ENCODE measurements at places on chromosomes 3 and 15. TPM values are rescaled to one million over a fixed set of nuclear protein-coding genes. Genes with fewer than 3 reads are reported as not detected.

NANOGP8 gene
- not detected for total RNA-seq

SKOR1 gene
- 0.08 TPM for total RNA-seq

TRH gene
- 2.5 TPM for total RNA-seq

BOC gene
- 16.9 TPM for total RNA-seq

IL17RB gene
- total RNA-seq = not detected

GRCh38 chr15:66369773-66370651 lies 13.5 kb upstream of the TIPIN start:
- DNase-seq = peak; percentile 15

DNA sequence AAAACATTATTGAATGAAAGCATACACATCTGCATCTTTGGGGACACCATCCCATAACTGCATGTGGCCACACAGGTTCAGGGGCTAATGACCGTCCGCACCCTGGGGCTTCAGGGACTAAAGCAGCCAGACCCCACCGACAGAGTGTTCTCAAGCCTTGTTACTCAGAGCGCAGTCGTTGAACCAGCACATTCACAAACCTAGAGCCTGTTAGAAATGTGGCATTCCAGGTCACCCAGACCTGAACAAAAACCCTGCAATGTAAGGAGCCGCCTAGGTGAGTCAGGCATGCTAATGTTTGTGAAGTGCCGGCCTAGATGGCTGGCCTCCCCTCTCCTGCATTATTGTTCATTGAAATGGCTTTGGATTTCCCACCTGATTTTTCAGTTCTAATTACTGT lies 52.3 kb upstream of the HACD2 start:
- DNase-seq = no peak

DNA sequence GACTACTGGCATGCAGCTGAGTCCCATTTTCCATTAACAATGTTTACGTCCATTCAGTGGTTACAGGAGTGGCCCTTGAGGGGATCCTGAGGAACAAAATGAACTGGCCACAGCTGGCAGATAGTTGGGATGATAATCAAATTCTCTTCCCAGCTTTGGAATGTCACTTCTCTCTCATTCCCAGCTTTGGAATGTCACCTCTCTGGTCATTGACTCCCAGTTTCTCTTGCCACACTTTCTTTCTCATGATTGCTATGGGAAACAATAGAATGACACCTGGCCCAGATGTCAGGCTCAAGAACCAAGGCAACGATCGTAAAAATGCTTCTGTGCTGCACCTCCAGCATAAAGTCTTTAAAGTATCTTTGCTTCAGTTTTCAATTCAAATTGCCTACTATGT lies 34.0 kb downstream of the ATP13A4 start:
- DNase-seq = no peak

GRCh38 chr15:89041507-89041906 lies 46.7 kb upstream of the ABHD2 start:
- DNase-seq = no peak

GRCh38 chr3:28151608-28152228 lies 89.7 kb upstream of the CMC1 start:
- no peak for DNase-seq

GRCh38 chr3:147420353-147421183 lies 11.4 kb downstream of the ZIC1 start:
- no peak for DNase-seq

DNA sequence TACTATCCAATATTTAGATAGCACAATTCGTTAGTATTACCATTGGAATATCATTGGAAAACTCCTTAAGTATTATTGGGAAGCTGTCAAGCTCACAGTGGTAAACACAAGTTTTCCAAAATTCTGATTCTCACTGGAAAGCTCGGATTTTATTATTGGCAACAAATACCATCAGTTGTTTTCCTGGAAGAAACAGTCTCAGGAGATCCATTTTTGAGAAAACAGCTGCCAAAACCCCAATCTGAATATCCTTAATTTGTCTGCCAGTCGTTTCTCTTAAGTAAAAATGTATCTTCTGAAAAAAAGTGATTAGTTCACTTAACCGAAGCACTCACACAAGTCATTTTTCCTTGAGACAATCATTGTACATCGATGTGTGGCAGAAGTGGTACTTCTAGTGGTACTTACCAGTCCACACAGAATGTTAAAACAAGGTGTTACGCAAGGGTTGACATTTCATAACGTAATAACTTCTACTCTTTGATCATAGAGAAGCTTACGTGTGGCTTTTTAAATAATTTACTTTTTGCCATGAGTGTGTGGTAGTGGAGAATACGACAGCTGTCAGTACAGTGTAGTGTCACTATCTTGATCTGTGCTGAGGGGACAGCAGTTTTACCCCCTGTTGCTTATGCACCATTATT lies 74.9 kb downstream of the FAM43A start:
- no peak for DNase-seq

DNA sequence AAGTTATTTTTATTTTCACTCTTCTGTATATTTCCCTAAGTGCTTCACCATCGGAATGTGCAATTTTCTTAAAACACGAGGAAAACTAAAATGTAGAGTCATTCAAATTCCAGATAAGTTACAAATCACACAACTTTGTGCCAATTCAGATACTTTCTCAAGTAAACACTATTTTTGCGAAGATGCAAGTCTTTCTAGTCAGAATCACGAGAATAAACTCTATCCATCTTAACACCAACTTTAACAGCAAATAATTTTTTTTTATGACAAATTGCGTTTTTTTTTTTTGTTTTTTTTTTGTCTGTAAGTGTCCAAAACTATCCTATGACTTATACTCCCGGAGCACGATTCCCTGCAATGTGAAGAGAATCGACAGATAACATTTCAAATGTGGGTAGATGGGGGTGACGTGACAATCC lies 1.3 kb downstream of the STAG1 start:
- DNase-seq = peak; percentile 85

- peak; percentile 40 for DNase-seq
Observed at GRCh38 chr3:194333212-194333980, 17.7 kb downstream of the CPN2 start.
